ENCODE measurements at places on chromosomes 5 and 9.

- H3K36me3 ChIP-seq, result no peaks in the 10 kb centered on the region
- DNase-seq, result no peak
- H3K27me3 ChIP-seq, result no peaks in the 10 kb centered on the region
- no peak overlapping the region for H3K27ac ChIP-seq
- no peaks in the 10 kb centered on the region for H3K4me1 ChIP-seq
- no peak overlapping the region for H3K4me3 ChIP-seq
These were observed 61.1 kb upstream of the PSD2 start for GRCh38 chr5:139734539-139734916.

GRCh38 chr5:101390151-101390908 is 487.2 kb upstream of the ST8SIA4 start:
- H3K27ac ChIP-seq, result no peak overlapping the region
- no peaks in the 10 kb centered on the region for H3K36me3 ChIP-seq
- no peaks in the 10 kb centered on the region for H3K4me1 ChIP-seq
- no peaks in the 10 kb centered on the region for H3K27me3 ChIP-seq

DNA sequence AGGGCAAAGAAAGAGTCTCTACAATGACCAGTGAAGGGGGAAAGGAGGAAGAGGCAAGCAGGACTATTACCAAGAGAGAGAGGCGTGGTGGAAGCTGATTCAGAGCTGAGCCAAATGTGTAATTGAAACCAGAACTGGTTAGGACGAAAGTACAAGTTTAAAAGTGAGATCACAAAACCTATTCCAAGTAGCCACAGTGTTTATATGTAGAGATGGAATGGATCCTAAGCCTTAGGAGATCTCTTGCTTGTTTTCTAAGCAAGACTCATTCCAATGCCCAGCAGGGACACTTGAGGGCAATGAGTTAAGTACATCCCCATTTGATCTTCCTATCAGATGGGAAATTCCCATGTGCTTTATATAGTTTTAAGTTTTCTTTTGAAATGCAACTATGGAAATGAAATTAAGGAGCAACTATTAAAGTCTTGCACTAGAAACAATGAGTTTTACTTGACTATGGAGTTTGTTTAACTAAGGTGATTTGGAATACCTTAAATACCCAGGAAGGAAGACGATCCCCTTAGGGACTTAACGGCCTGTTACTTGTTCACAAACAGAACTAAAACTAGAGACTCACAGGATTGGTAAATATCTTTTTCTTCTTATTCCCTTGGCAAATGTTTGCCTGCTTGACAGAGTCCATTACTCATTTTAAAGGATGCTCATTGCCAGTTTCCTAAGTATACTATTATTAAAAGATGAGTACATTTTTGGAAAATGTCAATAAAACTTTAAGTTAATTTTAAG is 51.1 kb upstream of the SNX2 start:
- no peaks in the 10 kb centered on the region for H3K4me1 ChIP-seq
- no peaks in the 10 kb centered on the region for H3K36me3 ChIP-seq
- DNase-seq, result no peak

- no peak overlapping the region for H3K27ac ChIP-seq
- no peak overlapping the region for H3K4me3 ChIP-seq
- no peak for DNase-seq
- H3K4me1 ChIP-seq, result no peaks in the 10 kb centered on the region
- no peaks in the 10 kb centered on the region for H3K36me3 ChIP-seq
These were observed 174.7 kb upstream of the PRDM9 start for GRCh38 chr5:23332650-23333251.

- no peaks in the 10 kb centered on the region for H3K4me1 ChIP-seq
- no peak overlapping the region for H3K27ac ChIP-seq
- no peaks in the 10 kb centered on the region for H3K27me3 ChIP-seq
- no peaks in the 10 kb centered on the region for H3K36me3 ChIP-seq
These were observed 402.4 kb downstream of the ARHGEF28 start for GRCh38 chr5:74028406-74028805.

DNA sequence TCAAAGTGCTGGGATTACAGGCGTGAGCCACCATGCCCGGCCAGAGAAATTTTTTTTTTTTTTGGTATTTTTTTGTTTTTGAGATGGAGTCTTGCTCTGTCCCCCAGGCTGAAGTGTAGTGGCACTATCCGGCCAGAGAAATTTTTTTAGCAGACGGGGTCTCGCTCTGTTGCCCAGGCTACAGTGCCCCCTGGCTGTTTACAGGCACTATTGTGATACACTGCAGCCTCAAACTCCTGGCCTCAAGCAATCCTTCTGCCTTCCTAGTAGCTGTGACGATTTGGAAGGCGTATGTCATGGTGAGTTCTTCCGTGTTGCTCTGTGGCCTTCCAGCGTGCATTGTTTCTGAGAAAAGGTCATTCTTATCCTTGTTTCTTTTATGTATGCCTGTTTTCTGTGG is 47.5 kb downstream of the CNOT6 start:
- H3K36me3 ChIP-seq, result peaks cover 11% of the 10 kb centered on the region
- no peaks in the 10 kb centered on the region for H3K27me3 ChIP-seq
- H3K27ac ChIP-seq, result no peak overlapping the region
- DNase-seq, result no peak
- no peak overlapping the region for H3K4me3 ChIP-seq

GRCh38 chr5:61575581-61575980 is 243.5 kb downstream of the ZSWIM6 start:
- no peaks in the 10 kb centered on the region for H3K4me1 ChIP-seq
- H3K4me3 ChIP-seq, result no peak overlapping the region
- H3K27ac ChIP-seq, result no peak overlapping the region
- no peaks in the 10 kb centered on the region for H3K36me3 ChIP-seq
- no peak for DNase-seq
- no peaks in the 10 kb centered on the region for H3K27me3 ChIP-seq

GRCh38 chr5:57009811-57010210 is 57.9 kb upstream of the MIER3 start:
- H3K36me3 ChIP-seq, result no peaks in the 10 kb centered on the region
- no peaks in the 10 kb centered on the region for H3K4me1 ChIP-seq
- no peaks in the 10 kb centered on the region for H3K27me3 ChIP-seq
- no peak overlapping the region for H3K27ac ChIP-seq
- H3K4me3 ChIP-seq, result no peak overlapping the region
- no peak for DNase-seq

DNA sequence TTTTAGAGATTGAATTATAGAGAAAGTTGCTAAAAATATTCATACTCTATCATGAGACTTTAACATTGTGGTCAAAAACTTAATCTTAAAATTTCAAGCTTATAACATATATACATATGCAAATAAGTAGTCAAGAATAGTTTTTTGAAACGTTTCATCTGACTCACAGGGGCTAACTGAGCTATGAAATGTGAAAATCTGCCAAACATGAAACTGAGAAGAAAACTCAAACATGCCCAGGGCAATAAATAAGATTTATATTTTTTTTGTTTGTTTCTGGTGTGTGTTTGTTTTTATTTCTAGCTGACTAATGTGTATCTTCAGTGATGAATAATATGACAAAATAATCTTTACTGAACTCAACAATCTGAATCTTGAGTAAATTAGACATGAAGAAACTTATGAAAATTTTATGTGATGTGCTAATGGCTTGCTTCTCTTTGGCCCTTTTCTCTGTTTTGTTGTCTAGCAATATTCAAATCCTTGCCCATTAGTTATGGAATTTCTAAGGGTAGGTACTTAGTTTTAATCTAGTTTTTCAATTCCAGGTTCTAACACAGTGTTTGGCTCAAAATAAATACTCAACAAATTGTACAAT is 99.9 kb downstream of the FAM174A start:
- H3K4me1 ChIP-seq, result no peaks in the 10 kb centered on the region
- H3K4me3 ChIP-seq, result no peak overlapping the region
- H3K36me3 ChIP-seq, result no peaks in the 10 kb centered on the region
- no peak overlapping the region for H3K27ac ChIP-seq

GRCh38 chr9:110130791-110131416 is 77.1 kb downstream of the C9orf152 start:
- no peak for DNase-seq
- no peaks in the 10 kb centered on the region for H3K4me1 ChIP-seq
- H3K27me3 ChIP-seq, result no peaks in the 10 kb centered on the region
- no peak overlapping the region for H3K4me3 ChIP-seq

- H3K27ac ChIP-seq, result no peak overlapping the region
- no peaks in the 10 kb centered on the region for H3K36me3 ChIP-seq
- no peak overlapping the region for H3K4me3 ChIP-seq
- no peaks in the 10 kb centered on the region for H3K4me1 ChIP-seq
These were observed 20.0 kb upstream of the SLC25A51 start for GRCh38 chr9:37923796-37924427.

DNA sequence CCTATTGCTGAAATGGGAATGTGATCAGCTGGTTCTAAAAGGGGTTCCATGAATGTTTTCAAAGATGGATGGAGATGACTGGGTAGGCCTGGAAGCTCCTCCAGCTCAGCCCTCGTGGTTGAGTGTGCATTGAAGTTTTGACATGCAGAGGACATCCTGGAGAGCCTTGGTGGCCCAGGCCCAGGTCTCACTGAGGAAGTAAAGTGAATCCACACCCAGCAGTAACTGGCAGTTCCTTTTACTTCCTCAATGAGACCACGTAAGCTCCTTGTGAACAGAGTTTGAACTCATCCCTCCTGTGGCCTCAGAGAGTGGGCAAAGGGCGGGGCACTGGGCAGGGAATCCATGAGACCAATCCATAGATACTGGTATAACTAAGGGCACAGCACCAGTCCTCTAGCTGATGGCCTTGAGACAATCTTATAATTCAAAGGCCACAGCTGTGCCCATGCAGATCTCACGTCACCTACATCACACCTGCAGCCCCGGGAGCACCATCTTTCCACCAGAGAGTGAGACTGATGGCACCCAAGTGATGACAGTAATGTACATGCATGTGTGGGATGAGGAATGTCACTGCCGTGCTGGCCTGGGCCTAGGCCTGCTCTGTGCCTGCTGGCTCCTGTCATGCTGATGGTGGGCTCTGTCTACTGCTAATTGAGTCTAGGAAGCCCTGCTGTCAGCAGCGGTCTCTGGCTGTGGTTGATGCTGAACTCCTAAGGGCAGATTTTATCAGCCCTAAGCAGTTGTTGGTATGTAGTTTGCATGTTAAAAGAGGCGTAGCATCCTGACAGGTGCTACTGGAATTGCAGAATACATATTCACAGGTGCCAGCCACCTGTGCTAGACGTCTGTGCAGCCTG is 257.8 kb downstream of the FSTL4 start:
- no peak overlapping the region for H3K27ac ChIP-seq
- no peaks in the 10 kb centered on the region for H3K27me3 ChIP-seq
- no peak overlapping the region for H3K4me3 ChIP-seq
- H3K36me3 ChIP-seq, result no peaks in the 10 kb centered on the region
- no peaks in the 10 kb centered on the region for H3K4me1 ChIP-seq

DNA sequence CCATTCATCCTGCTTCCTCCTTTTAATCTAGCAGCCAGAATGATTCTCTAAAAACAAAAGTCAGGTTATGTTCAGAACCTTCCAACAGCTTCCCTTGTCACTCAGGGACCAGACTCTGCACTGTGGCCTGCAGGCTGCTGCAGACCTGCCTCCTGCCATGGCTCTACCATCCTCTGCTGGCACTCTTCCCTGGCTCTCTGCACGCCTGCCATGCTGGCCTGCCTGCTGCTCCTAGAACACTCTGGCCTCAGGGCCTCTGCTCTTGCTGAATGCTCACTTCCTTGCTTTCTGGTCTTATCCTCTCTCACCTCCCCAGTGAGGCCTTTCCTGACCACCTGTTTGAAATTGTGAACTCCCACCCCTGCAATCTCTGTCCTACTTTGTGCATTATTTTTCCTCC is 149.4 kb downstream of the CD180 start:
- H3K4me1 ChIP-seq, result no peaks in the 10 kb centered on the region
- no peak for DNase-seq
- H3K27me3 ChIP-seq, result no peaks in the 10 kb centered on the region
- H3K36me3 ChIP-seq, result no peaks in the 10 kb centered on the region
- H3K4me3 ChIP-seq, result no peak overlapping the region

DNA sequence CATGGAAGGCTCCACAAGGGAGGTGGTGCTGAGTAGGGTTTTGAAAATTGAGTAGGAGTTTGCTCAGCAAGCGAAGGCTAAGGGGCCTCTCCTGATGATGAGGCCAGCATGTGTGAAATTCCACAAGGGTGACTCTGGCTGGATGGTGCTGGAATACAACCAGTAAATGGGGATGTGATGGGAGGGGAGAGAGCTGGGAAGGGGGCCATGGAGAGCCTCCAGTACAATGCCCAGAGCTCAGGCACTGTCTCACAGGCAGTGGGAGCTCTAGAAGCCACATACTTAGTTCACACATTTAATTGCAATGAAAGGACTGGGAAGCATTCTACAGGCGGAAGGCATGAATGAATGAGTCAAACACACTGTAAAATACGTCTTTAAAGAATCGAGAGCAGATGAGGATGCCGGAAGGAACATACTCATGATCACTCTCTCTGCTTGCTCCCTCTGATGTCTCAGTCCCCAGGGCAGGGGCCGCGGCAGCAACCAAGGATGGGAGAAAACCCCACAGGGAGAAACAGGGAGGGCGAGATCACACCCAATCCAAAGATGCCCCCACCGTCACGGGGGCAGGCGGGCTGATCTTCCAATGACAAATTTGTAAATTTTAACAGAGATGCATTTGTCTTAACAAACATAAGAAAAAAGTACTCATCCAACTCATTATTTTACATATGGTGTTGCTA is 261.0 kb downstream of the NSG2 start:
- peaks cover 2% of the 10 kb centered on the region for H3K27me3 ChIP-seq
- H3K27ac ChIP-seq, result no peak overlapping the region
- no peaks in the 10 kb centered on the region for H3K4me1 ChIP-seq
- no peak for DNase-seq

DNA sequence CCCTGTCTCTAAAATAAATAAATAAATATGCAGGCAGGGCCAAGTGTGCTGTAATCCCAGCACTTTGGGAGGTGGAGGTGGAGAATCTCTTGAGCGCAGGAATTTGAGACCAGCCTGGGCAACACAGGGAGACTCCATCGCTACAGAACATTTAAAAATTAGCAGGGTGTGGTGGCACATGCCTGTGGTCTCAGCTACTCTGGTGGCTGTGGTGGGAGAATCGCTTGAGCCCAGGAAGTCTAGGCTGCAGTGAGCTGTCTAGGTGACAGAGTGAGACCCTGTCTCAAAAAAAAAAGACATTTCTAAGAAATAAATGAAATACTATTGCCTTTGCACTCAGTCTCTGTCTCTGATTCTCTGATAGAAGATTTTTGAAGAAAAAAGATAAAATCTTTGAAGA is 1.2 kb upstream of the PCDHGA10 start:
- H3K27ac ChIP-seq, result no peak overlapping the region
- H3K36me3 ChIP-seq, result no peaks in the 10 kb centered on the region
- peaks cover 54% of the 10 kb centered on the region for H3K27me3 ChIP-seq
- H3K4me1 ChIP-seq, result peaks cover 7% of the 10 kb centered on the region
- no peak overlapping the region for H3K4me3 ChIP-seq
- no peak for DNase-seq

DNA sequence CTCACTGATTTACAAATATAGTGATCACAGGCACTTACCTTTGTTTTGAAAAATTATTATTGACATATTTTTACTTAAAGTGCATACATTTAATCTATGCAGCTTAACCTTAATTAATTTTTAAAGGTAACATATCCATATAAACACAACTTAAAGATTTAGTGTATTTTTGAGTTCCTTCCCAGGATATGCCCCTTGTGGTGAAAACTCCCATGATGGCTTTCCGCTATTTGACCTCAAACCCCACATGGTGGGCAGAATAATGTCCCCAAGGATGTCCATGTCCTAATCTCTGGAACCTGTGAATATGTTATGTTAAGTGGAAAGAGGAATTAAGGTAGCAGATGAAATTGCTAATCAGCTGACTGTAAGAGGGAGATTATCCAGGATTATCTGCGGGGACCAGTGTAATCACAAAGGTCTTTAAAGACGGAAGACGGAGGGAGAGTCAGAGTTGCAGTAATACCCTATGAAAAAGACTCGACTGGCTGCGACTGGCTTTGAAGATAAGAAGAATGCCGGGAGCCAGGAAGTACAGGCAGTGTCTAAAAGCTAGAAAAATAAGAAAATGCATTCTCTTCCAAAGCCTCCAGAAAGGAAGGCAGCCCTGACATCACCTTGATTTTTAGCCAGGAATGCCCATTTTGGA is 193.9 kb downstream of the ICE1 start:
- H3K27ac ChIP-seq, result no peak overlapping the region
- H3K4me3 ChIP-seq, result no peak overlapping the region
- no peak for DNase-seq
- peaks cover 4% of the 10 kb centered on the region for H3K27me3 ChIP-seq
- H3K4me1 ChIP-seq, result no peaks in the 10 kb centered on the region

All from effector memory CD4-positive, alpha-beta T cell (primary cell).